ENCODE measurements at places on chromosomes 2 and 18.

- no peak for DNase-seq
Measured at GRCh38 chr2:153222231-153223165, 256.1 kb downstream of the RPRM start.

GRCh38 chr2:44941551-44942234 is at the start of gene SIX3:
Gene SIX3 (plus strand): TSS chr2:44941702. CDS start chr2:44942105, 403 bp downstream.
- DNase-seq = no peak

- no peak for DNase-seq
Measured at GRCh38 chr2:9156483-9156882, 50.1 kb upstream of the ASAP2 start.

DNA sequence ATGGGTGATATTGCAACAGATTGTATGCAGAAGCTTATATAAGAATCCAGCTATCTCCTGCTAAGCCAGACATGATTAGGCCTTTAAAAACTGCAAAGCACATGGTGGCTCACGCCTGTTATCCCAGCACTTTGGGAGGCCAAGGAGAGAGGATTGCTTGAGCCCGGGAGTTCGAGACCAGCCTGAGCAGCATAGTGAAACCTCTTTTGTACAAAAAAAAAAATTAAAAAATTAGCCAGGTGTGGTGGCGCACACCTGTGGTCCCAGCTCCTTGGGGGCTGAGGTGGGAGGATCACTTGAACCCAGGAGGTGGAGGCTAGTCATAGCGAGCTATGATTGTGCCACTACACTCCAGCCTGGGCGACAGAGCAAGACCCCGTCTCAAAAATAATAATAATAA is 204.6 kb downstream of the TNS1 start:
- no peak for DNase-seq

DNA sequence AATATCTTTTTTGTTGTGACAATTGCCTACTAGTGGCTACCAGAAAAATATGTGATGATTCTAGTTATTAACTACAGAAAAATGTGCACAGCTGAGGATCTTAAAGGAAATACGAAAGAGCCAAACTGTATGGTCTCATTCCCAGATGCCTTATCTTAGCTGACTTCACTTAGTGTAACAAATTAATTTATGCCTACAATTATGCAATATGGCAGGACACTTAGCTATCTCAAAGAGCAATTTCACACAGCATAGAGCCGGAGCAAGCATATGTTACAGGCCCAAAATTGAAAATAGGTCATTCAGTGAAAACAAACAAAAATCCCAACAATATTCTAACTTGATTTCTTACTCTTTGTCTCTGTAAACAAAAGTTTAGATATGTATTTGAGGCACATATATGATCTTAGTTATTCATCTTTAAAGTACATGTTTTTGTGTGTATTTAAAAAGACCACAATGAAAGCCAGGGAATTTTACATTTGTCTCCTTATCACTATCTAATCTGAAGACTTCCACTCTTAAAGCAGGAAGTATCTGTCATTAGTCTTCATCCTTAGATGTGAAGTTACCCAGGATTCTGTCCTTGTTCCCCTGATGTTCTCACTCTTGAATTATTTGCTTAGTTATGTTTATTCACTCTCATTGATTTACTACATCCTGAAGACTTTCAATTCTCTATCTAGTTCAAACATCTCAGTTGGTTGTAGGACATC is 1579.0 kb upstream of the NXPH2 start:
- no peak for DNase-seq

DNA sequence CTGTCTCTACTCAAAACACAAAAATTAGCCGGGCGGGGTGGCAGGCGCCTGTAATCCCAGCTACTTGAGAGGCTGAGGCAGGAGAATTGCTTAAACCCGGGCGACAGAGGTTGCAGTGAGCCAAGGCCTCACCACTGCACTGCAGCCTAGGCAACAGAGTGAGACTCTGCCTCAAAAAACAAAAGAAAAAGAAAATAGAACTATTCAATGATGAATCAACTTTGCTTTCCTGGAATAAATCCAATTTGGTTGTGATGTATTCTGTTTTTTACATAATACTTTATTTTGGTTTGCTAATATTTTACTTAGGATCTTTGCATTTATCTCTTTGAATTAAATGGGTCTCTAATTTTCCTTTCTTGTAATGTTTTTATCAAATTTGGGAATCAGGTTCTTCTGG is 86.3 kb upstream of the MBOAT2 start:
- DNase-seq = no peak

DNA sequence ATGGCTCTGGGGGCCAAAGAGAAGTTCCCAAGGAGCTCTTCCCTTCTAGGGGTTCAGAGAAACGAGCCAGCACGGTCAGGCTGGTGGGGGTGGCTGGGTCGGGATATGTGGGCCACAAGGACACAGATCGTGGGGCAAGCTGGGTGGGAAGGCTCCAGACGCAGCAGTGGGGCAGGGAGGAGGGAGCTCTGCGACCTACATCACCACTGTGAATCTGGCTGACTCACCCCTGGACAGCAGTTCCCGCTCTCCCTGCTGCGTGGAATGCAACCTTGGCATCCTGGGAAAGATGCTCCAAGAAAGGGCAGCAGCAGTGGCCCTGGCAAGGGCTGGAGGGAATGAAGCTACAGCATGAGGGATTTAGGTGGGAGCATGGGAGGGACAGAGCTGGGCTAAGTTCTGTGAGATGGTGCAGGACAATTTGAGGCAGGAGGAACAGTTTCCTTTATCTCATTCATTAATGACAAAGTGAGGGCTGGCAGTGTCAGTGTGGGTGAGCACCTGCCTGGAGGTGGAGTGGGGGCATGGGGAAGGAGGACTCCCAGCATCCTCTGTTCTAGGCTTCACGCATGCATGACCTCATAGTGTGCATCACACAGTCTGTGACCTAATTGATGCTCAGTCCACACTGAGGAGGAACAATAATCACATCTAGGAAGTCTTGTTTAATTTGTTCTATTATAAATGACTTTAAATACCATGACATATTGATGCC is 25.0 kb downstream of the CELF4 start:
- DNase-seq = no peak

- no peak for DNase-seq
Measured at GRCh38 chr18:23484561-23485182, 18.6 kb upstream of the RMC1 start.

DNA sequence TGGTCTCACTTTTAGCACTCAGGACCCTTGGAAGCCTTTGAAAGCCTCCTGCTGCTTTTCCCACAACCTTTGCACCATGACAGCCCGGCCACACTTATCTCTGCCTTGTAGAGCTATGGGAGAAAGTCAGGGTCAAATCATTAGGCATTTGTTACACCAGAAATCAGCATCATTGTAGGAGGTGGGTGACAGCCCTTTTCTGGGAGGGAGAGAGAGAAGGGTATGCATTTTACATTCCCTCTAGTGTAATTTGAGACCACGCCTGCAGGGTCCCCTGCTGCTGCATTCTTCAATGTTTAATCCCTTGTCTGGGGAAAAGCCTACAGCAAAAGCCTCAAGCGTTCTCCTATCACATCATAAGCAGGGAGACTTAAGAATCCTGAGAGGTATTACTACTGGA is 766.8 kb upstream of the FAM98A start:
- no peak for DNase-seq

- DNase-seq = no peak
Measured at GRCh38 chr2:216887138-216887537, 27.3 kb upstream of the TNP1 start.

- no peak for DNase-seq
Measured at GRCh38 chr18:46715062-46715461, 41.8 kb downstream of the ST8SIA5 start.

DNA sequence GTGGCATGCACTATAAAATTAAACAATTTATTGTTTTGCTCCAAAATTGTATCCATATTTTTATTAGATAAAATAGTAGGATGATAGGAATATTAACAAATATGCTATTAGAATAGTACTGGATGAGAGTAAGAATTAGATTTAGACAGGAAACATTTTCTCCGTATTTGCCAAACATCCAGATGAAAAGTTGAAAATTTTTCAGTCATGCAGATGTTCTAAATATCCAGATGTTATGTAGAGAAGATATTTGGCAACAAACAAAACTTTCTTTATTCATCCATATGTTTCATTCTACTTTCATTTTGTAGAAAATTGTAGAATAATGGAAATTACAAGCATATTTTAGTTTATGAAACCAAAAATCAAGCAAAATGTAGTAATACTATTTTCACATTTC is 45.2 kb upstream of the NEUROD1 start:
- no peak for DNase-seq

GRCh38 chr18:74497778-74498177 is 1.6 kb downstream of the CNDP2 start:
- no peak for DNase-seq

GRCh38 chr2:9654452-9655100 is 23.8 kb upstream of the YWHAQ start:
- no peak for DNase-seq

GRCh38 chr2:167484875-167485274 is 596.6 kb downstream of the XIRP2 start:
- DNase-seq = no peak

DNA sequence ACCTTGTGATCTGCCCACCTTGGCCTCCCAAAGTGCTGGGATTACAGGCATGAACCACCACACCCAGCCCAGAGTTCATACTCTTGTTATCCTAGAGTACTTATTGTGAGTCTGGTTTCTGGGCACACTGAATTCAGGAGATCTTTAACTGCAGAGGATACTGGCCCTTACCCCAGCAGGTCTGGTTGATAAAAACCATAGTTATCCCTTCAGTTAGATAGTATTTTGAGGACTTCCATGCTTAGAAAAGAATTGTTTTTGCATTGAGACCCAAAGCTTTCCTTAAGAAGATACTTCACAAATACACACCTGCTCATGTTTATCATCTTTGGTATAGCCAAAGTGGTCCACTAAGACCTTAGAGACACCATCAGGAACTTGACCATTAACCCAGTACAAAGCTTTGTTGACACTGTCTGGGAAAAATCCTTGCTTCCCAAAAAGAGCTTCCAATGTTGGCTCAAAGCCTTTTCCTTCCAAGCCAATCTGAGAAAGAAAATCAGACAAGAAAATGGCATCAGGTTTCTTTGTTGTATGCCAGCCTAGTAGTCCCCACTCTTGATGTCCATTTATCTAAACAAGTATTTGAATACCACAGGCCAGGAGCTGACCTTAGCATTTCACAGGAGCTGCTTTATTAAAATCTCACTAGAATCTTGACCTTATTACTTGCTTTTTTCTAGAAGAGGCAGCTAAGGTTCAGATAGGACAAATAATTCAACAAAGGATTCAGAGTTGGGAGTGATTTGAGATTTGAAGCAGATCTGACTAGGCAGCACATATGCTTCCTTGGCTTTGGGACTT is 17.2 kb downstream of the APOB start:
- no peak for DNase-seq

- no peak for DNase-seq
Measured at GRCh38 chr2:4840791-4841190, 851.4 kb upstream of the SOX11 start.

DNA sequence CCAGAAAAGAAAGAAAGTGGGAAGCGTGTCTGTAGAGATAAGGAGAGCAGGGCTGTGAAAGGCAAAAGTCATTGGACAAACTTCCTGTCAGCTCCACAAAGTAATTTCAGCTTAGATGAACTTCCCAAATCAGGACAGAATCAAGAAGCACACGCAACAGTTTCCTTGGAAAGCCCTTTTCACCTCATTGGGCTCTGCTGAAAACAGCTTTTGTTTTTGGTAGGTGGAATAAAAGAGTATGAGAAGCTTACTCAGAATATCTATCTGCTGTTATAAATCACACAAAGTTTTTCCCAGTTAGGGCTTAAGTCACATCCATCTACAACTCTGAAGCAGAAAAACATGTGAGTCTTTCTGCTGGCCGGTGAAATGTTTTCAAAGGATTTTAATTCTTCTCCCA is 42.4 kb upstream of the EFEMP1 start:
- no peak for DNase-seq

DNA sequence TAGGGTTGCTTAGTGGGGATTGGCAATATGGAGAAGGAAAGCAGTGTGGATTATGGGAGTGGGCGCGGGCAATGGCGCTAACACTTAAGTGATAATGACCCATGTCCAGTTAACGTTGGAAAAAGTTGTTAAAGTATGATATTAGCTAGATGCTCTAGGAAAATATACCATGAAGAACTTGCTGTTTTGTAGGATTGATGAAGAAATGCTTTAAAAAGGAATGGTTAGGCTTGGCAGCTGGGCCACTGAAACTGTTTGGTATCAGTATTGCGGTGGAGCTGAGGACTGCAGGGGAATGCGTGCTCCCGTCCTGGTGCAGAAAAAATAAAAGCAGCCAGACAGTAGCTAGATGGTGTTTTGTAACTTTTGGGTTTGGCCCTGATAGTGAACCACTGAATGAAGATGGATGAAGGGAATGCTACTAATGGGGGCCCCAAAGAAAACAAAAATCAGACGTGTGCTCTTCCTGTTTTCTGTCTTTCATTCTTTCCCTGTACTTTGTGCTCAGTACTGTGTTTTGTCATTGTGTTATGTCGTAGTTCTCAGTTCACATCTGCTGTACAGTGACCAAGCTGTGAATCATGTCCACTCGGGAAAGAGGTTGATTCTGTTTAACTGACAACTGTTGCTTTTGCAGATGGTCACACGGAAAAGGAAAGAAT is 999 bp downstream of the INSIG2 start:
- DNase-seq = no peak

- DNase-seq = no peak
Measured at GRCh38 chr2:218582076-218582475, 13.4 kb downstream of the CNOT9 start.

DNA sequence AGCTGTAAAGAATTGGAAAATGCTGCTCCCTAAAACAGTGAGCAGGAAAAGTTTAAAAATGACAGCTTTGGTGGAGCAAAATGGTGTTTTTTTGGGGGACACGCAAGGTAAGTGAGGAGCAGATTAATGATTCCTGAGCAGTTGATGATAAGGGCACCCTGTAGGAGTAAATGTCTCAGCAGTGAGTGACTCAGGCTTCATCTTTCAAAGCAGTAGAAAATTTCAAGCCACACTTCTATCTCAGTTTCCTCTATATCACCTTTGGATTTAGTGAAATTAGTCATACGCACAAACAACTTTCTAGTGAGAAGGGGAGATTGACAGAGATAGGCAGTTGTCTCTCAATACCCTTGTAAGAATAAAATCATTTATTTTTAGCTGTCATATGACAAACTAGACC is 709.0 kb upstream of the FAM98A start:
- DNase-seq = no peak

GRCh38 chr2:128313091-128313836 is 5.4 kb downstream of the HS6ST1 start:
- DNase-seq = no peak

- no peak for DNase-seq
Measured at GRCh38 chr18:53745224-53745967, 479.1 kb downstream of the MBD2 start.

DNA sequence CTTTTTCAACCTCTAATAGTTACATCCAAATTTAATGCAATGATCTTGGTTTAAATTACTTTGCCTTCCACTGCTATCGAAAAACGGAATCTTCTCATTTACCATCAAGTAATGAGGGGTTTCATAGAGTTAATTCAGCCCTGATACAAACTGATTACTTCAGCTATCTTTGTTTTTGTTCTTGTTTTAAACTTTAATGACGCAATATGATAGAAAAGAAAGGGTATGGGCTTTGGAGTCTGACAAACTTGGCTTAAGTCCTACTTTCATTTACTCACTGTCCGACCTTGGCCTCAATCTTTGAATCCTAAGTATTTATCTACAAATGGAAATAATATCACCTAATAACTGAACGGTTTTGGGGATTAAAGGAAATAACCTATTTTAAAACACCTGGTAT is 16.1 kb downstream of the ADAM17 start:
- no peak for DNase-seq

All from stimulated activated CD4-positive, alpha-beta T cell treated with anti-CD3 and anti-CD28 coated beads, Interleukin-1b, Interleukin-23, amount 100 ng/mL, for 4 hours (primary cell).